ENCODE measurements at places on chromosomes 12 and 14.

GRCh38 chr12:26287671-26288381, 92.5 kb downstream of the SSPN start:
- no peak for DNase-seq

DNA sequence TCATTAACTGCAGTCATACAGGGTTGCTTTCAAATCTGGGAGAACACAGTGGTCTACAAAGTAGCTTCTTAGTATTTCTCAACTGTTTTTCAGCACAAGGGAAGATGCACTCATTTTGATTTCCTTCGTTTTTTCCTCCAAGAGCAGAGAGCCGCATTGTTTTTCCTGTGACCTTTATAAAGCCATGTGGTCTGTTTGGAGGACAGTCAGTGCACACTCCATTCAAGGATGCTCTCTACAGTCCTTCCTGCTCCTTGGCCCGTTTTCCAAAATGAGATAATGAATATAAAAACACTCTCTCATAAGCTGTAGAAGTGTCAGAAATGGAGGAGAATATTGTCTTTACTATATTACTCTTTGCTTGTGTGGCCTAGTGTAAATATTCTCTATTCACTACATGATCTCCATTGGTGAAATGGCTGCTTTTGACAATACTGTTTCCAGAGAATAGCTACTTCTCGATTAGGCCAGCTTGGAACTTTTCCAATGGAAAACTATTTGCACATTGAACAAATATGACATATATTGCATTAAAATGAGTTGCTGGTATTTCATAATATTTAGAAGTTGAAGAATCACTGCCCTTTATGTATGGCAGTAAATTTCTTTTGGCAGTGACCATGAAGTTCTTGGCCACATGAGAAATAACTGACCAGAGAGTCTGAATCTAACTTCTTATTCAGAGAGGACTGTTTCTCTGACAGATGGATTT, 393.1 kb upstream of the RGS6 start:
- no peak for DNase-seq

- DNase-seq, result no peak
These were observed 50.1 kb downstream of the CCDC88C start for GRCh38 chr14:91367173-91368171.

DNA sequence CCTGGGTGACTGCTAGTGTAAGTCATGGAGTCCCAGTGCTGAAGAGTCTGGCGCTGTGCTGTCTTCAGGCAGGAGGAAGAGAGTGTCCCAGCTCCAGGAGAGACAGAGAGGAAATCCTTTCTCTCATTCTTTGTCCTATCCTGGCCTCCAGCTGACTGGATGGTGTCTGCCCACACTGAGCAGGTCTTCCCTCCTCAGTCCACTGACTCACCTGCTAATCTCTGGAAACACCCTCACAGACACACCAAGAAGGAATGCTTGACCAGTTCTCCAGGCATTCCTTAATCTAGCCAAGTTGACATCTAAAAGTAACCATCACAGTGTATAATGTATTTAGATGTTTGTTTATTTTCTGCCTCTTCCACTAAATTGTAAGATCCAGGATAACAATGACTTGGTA, 53.9 kb downstream of the EMP1 start:
- DNase-seq, result no peak

DNA sequence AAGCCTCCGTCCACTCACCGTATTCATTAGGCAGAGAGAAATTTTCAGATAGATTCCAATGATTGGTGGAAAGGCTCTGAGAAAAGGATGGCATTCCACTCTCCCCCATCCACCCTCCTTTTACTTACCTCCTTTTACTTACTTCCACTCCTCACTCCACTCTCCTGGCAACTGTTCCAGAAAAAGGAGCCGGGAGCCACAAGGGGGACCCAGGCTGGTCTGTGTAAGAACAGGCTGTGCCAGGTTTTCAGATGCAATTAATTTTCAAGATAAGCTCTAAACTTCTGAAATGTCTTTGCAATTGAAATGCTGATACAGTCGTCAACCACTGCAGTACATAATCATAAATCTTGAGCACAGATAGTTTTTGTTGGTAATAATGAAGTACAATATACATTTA, 248.8 kb downstream of the ANO6 start:
- no peak for DNase-seq
